ENCODE measurements at places on chromosomes 13 and 19.

GRCh38 chr19:940591-941291 lies 14.9 kb downstream of the ARID3A start:
- DNase-seq, result peak; percentile 57
- H3K27me3 ChIP-seq, result no peaks in the 10 kb centered on the region
- peaks cover 9% of the 10 kb centered on the region for H3K4me1 ChIP-seq
- H3K36me3 ChIP-seq, result peaks cover 51% of the 10 kb centered on the region

DNA sequence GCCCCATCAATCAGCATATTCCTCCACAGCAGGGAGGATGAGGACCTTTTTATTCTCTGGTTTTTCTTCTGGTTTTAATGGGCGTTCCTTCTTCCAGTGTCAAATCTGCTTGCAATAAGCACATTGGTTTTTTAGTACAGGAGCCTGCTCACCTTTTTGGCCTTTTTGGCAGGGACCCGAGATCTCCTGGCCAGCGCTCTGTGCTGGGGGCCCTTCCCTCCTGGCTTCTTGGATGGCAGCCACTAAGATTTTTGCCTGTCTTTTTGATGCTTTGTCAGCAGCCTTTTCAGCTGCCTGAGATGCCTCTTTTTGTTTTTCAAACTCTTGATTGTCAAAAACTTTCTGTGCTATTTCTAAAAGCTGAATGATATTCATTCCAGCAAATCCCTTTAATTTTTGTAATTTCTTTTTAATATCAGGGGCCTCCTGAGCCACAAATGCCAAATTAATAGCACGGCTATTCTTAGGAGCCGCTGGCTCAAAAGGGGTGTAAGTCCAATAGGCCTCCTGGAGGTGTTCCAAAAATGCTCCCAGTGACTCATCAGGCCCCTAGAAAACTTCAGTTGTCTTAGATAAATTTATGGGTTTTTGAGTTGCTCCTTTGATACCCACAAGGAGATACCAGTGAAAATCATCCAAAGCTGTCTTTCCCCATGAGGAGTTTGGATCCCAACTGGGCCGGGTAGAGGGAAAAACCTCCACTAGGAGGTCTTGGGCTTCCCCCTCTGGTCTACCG lies 73.0 kb downstream of the ZNF100 start:
- H3K4me1 ChIP-seq, result no peaks in the 10 kb centered on the region
- H3K27me3 ChIP-seq, result no peaks in the 10 kb centered on the region
- H3K4me3 ChIP-seq, result no peak overlapping the region
- no peak overlapping the region for H3K27ac ChIP-seq
- DNase-seq, result no peak

- DNase-seq, result no peak
- H3K4me3 ChIP-seq, result no peak overlapping the region
- H3K27ac ChIP-seq, result no peak overlapping the region
- H3K36me3 ChIP-seq, result no peaks in the 10 kb centered on the region
Observed at GRCh38 chr19:35559281-35559659, 4.2 kb downstream of the ATP4A start.

DNA sequence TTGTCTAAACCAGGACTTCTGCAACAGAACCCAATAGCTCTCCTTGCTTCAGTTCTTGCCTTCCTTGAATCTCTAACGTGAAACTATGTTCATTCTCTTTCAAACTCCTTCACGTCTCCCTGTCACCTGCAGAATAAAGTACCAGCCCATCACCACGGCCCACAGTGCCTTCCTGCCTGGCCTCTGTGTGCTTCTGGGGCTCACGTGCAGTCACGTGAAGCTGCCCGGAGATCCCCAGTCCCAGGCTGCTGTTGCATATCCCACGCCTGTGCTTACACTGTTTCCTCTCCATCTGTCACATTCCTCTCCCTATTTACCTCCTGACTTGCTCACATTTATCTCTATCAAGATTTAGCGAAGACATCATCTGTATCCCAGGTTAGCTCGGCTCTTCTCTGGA lies 102.8 kb downstream of the STARD13 start:
- no peak overlapping the region for H3K27ac ChIP-seq
- peaks cover 5% of the 10 kb centered on the region for H3K36me3 ChIP-seq
- no peak for DNase-seq
- no peak overlapping the region for H3K4me3 ChIP-seq

- H3K4me1 ChIP-seq, result no peaks in the 10 kb centered on the region
- H3K27ac ChIP-seq, result no peak overlapping the region
- DNase-seq, result no peak
- no peaks in the 10 kb centered on the region for H3K27me3 ChIP-seq
Observed at GRCh38 chr13:66469745-66470144, 760.4 kb downstream of the PCDH9 start.

DNA sequence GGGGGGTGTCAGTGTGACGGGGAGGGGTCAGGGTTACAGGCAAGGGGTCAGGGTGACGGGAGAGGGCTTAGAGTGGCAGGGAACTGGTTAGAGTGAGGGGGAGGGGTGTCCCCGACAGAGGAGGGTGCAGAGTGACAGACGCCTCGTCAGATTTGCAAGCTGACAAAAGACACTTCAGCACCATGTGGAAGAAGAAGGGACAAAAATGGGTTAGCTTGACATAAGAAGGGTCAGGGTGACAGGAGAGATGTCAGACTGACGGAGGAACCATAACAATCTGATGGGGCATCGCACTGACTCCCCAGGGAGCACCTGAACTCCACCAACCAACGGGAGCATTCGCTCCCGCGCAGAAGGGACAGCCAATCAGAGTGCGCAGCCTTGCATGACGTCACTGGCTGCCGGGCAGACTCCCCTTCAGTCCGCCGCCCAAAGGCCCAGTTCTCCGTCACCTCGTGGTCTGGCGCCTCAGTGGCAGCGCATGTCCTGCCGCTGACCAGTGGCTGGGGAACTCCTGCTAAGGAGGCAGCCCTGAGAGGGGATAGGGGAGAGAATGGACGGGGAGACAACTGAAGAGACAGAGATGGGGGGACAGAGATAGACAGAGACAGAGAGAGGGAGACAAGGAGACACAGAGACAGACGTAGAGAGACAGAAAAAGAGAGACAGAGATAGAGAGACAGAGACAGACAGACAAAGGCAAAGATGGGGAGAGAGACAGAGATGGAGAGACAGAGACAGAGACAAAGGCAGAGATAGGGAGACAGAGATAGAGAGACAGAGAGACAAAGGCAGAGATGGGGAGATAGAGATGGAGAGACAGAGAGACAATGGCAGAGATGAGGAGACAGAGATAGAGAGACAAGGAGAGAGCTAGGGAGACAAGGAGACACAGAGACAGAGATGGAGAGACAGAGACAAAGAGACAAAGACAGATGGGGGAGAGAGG lies 30.2 kb downstream of the C19orf81 start:
- H3K36me3 ChIP-seq, result no peaks in the 10 kb centered on the region
- no peak overlapping the region for H3K27ac ChIP-seq
- no peaks in the 10 kb centered on the region for H3K4me1 ChIP-seq
- peak; percentile 66 for DNase-seq
- no peak overlapping the region for H3K4me3 ChIP-seq
- H3K27me3 ChIP-seq, result no peaks in the 10 kb centered on the region

DNA sequence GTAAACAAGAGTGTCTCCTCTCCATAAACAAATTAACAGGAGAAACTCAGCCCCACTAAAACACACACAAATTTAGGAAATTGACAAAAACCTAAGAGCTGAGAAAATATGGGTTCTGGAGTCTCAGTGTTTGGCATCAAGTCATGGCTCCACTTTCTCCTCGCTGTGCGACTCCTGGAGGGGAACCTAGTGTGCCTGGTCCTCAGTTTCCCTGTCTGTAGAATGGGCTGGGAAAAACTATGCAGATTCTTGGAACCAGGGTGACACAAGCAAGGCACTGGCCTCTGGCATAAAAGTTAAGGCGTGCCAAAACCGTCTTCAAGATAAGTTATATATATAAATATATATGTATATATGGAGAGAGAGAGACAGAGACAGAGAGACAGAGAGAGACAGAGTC lies 83.9 kb downstream of the INSR start:
- peaks cover 3% of the 10 kb centered on the region for H3K4me1 ChIP-seq
- no peaks in the 10 kb centered on the region for H3K27me3 ChIP-seq
- no peak overlapping the region for H3K27ac ChIP-seq
- H3K36me3 ChIP-seq, result no peaks in the 10 kb centered on the region
- H3K4me3 ChIP-seq, result no peak overlapping the region

- no peak overlapping the region for H3K27ac ChIP-seq
- no peaks in the 10 kb centered on the region for H3K27me3 ChIP-seq
- no peaks in the 10 kb centered on the region for H3K4me1 ChIP-seq
Observed at GRCh38 chr13:74667656-74668203, 533.5 kb upstream of the KLF12 start.

- no peaks in the 10 kb centered on the region for H3K4me1 ChIP-seq
- no peak for DNase-seq
Observed at GRCh38 chr13:29081036-29081435, 260.9 kb downstream of the MTUS2 start.

DNA sequence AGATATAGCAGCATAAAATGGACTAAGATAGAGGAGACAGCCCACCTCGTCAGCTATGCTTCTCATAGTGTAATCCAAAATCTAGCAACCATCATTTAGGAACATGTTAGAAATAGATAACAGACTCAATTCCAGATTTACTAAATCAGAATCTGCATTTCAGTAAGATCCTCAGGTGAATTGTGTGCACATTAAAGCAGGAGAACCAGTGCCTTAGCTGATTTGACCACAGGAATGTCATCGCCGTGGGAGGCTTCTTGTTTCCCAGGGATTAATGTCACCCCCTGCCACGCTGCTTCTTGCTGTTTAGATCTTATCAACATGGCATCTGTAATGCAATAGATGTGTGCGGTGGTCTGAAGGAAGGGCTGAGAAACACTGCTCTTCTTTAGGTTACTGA lies 84.0 kb downstream of the GPC5 start:
- no peaks in the 10 kb centered on the region for H3K27me3 ChIP-seq
- H3K4me3 ChIP-seq, result no peak overlapping the region
- H3K27ac ChIP-seq, result no peak overlapping the region

Measured in IMR-90 (cell line).